ENCODE measurements at places on chromosomes 13 and 19.

- no peak for DNase-seq
Observed at GRCh38 chr13:37700887-37701286, 102.3 kb upstream of the POSTN start.

GRCh38 chr13:81606074-81606473 lies 1265.1 kb upstream of the SPRY2 start:
- no peak for DNase-seq

GRCh38 chr13:29892151-29892550 lies 41.7 kb upstream of the UBL3 start:
- no peak for DNase-seq

GRCh38 chr13:83914368-83914767 lies 32.1 kb upstream of the SLITRK1 start:
- DNase-seq, result no peak

- no peak for DNase-seq
Observed at GRCh38 chr13:111210091-111210490, 95.0 kb downstream of the ARHGEF7 start.

- DNase-seq, result no peak
Observed at GRCh38 chr19:48874303-48875135, 2.3 kb downstream of the PPP1R15A start.

GRCh38 chr19:16790051-16790450 lies 39.1 kb upstream of the SIN3B start:
- no peak for DNase-seq

GRCh38 chr13:27450921-27451471 lies 632 bp upstream of the MTIF3 start:
- no peak for DNase-seq

DNA sequence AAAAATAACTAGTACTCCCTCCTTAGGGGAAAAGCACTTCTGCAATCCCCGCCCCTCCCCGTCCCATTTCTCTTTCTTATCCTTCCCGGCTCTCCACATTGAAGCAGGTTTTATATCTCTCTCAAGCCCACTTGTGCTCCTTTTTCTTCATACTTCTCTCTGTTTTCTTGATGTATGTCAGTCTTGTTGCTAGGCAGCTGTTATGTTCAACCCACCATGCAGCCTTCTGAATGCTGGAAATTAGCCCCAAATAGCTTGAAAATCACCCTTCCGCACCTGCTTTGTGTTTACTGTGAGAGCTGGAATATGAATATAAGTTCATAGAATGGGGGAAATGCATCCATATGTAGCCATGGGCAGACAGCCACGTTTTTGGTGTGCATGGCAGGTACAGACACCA lies 461.4 kb downstream of the MYO16 start:
- DNase-seq, result no peak

- DNase-seq, result no peak
Observed at GRCh38 chr19:11254666-11255065, 7.7 kb downstream of the DOCK6 start.

DNA sequence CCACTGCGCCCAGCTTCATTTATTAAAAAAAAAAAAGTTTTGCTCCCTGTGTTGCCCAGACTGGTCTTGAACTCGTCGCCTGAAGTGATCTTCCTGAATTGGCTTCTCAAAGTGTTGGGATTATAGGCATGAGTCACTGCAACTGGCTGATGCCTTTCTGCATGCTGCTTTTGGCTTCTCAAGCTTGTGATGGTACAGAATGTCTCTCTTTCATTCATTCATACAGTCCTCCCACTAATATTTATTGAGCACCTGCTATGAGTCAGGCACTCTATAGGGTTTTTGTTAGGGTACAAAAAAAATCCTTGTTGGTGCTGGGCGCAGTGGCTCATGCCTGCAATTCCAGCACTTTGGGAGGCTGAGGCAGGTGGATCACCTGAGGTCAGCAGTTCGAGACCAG lies 9.0 kb downstream of the TSPAN16 start:
- no peak for DNase-seq

GRCh38 chr13:49833402-49833801 lies 40.9 kb upstream of the KPNA3 start:
- no peak for DNase-seq

- no peak for DNase-seq
Observed at GRCh38 chr13:45436953-45437352, 18.8 kb upstream of the SLC25A30 start.

- no peak for DNase-seq
Observed at GRCh38 chr13:101627556-101627943, 175.1 kb downstream of the ITGBL1 start.

DNA sequence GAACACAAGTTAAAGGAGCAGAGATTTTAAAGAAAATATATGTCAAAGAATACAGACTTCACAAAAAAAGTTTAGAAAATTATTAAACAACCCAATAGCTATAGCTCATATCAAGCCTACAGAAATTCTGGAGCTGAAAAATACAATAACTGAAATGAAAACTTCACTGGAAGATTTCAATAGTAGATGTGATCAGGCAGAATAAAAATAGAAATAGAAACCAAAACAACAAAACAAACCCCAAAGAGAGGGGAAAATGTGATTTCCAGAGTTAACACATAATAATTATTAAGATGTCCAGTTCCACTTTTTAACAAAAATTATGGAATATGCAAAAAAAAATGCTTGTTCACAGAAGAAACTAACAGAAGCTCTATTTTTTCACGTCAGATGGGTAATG lies 23.6 kb downstream of the LRRC63 start:
- no peak for DNase-seq

GRCh38 chr13:82766732-82767321 lies 1115.4 kb downstream of the SLITRK1 start:
- no peak for DNase-seq

DNA sequence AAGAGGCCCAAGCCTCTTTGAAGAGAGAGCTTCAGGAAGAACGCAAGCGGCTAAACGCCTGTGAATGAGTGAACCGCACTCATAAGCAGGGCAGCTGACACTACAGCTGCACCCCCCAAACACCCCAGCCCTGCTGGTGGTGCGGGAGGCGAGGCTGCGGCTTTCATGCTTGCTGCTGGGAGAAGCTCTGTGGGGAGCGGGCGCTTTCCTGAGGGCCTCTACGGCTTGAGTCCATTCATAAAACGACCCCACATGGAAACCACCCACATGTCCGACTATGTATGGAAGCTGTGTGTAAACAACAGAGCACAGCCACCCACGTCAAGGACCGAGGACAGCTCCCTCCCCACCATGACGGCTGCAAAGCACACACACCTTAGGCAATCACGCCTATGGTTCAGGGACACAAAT lies 5.5 kb downstream of the AP3D1 start:
- no peak for DNase-seq

GRCh38 chr19:48417421-48417820 lies 24.0 kb downstream of the GRIN2D start:
- DNase-seq, result no peak

- DNase-seq, result no peak
Observed at GRCh38 chr13:109418111-109418510, 368.3 kb downstream of the IRS2 start.

- DNase-seq, result no peak
Observed at GRCh38 chr19:28519218-28519779, 693.7 kb downstream of the UQCRFS1 start.

DNA sequence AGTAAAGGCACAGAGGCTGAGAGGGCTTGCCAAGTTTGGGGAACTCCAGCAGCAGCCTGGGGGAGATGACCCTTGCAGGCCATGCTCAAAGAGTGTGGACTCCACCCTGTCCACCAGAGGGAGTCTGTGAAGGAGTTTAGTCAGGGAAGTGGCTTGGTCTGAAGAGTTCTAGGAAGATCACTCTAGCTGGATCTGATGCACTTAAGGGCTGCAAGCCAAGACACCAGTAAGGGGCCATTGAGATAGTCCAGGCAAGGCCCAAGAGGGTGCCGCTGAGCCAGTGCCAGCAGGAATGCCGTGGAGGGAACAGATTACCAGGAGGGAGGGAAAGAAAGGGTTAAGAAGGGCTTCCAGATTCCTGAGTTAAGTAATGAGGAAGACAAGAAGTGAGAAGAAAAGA lies 68.7 kb downstream of the ZAR1L start:
- DNase-seq, result no peak

DNA sequence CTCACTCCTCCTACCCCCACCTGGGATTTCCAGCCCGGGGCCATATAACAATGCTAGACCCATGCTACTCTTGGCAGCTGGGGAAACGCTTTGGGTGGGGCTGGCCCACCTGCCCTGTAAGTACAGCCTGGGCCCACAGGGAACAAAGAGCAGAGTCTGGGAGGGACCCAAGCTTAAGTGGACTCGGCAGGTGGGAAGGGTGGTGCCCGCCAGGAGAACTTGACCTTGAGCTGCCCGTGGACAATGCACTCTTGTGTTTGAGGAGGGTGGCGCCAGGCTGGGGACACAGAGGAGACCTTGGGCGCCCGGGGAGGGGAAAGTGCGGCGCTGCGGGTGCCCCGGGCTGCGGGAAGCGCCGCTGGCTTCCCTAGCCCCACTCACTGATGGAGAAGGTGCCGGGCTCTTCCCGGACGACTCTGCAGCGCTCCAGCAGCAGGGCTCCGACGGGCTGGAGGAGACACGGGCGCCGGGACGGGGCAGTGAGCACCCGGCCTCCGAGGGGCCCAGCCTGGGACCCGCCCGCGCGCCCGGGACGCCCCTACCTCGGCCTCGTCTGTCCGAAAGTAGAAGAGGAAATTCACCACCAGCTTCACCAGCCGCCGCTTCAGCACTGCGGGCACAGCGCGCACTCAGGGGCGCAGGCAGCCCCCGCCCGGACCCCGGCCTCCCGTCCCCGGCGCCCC lies 607 bp downstream of the PLEKHJ1 start:
- DNase-seq, result no peak

GRCh38 chr19:44643605-44644401 lies at the start of gene PVR:
PVR (plus strand) TSS chr19:44643910; CDS start chr19:44644097, 187 bp downstream.
- DNase-seq, result no peak

- DNase-seq, result no peak
Observed at GRCh38 chr13:30034458-30034795, 184.0 kb upstream of the UBL3 start.

GRCh38 chr19:35903550-35904179 lies 1.3 kb downstream of the HCST start:
- DNase-seq, result peak; percentile 78
